ENCODE measurements at places on chromosomes 5 and 9.
A peak's percentile ranks its signal among the peaks of the same experiment; 100 is the strongest.

DNA sequence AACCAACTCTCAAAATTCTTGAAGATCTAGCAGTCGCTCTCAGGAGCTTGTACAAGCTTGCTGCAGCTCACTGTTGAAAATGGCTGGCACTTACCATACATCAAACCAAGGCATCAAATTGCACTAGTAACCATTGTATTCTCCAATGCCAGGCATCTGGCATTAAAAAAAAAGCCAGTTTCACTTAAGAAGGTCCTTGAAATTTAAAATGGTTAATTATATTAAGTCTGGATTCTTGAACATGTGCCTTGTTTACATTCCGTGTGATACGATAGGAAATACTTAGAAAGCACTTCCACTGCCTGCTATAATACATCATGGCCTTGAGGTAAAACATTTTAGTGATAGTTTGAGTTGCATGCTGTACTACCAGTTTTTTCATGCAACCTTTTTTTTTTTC is 300.7 kb downstream of the KDM4C start:
- DNase-seq: no peak

- peak; percentile 82 for DNase-seq
These were observed 1.6 kb downstream of the ZNF462 start for GRCh38 chr9:106864373-106865143.

GRCh38 chr5:69004676-69005075 is 89.1 kb upstream of the SLC30A5 start:
- DNase-seq: no peak

GRCh38 chr9:125343518-125344275 is 82.1 kb downstream of the GAPVD1 start:
- DNase-seq: peak; percentile 52

DNA sequence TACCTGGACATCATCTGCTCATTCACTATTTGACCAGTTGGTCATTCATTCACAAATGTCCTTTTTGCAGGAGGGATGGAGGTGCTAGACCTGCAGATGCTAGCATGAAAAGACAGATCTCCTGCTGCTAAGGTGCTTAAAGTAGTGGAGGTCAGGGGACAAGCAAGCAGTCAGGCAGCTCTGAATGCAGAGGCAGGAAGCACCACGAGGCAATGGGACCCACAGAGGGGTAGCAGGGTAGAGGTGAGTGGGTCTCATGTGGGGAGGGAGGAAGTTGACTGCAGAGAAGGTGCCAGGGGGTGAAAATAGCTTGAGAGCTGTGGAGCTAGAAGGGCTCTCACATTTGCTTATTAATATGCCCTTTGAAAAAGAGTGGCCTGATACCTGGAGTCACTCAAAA is 25.2 kb downstream of the FXN start:
- DNase-seq: no peak

GRCh38 chr5:167730121-167730520 is 561.3 kb upstream of the WWC1 start:
- peak; percentile 43 for DNase-seq

DNA sequence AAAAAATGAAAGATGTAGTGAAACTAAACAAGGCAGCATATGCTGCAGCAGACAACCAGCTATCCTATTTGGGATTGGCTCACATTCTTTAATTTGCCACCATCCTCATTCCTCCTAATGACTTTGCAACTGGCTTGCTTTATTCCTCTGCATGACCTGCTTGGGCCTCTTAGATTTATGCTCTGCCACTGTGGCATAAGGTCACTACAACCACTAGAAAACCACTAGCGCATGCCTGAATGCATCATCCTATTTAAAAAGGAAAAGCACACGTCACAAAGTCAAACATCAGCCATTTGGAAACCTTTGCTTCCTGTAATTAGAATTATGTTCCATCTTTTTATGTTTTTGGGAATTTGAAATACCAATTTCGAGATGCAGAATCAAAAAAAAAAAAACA is 40.8 kb upstream of the CCDC152 start:
- no peak for DNase-seq

DNA sequence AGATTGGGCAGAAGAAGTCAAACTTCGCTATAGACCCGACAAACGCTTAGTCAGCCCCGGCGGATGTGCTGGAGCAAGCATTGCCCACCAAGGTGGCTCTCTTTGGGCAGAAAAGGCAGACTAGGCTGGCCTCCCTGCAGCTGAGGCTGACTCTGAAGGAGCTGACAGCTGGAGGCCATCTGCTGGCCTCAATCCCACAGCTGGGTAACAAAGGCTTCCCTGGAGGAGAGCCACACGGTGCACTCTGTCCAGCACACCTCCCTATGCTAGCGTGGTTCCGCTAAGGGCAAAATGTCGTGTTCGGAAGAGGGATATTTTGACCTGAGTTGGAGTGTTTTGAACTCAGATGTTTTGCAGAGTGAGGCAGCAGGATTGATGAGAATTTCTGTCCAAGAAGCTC is 103.5 kb upstream of the PTCH1 start:
- no peak for DNase-seq

DNA sequence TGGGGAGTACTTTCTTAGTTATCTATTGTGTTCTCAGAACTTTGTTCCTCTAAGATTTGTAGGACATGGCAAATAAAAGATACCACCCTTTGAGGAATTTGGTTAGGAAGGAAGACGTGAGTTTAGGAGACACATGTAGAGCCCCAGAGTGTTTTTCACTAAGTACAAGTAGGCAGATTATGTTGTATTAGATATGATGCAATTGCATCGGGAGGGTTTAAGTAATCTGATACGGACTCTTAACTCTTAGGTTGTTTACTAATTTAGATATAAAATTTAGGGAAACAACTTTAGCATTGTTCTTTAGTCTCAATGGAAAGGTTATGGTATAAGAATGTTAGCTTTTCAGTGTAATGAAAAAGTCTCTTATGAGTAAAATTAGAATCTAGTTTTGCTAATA is 84.4 kb downstream of the TRIO start:
- DNase-seq: no peak

DNA sequence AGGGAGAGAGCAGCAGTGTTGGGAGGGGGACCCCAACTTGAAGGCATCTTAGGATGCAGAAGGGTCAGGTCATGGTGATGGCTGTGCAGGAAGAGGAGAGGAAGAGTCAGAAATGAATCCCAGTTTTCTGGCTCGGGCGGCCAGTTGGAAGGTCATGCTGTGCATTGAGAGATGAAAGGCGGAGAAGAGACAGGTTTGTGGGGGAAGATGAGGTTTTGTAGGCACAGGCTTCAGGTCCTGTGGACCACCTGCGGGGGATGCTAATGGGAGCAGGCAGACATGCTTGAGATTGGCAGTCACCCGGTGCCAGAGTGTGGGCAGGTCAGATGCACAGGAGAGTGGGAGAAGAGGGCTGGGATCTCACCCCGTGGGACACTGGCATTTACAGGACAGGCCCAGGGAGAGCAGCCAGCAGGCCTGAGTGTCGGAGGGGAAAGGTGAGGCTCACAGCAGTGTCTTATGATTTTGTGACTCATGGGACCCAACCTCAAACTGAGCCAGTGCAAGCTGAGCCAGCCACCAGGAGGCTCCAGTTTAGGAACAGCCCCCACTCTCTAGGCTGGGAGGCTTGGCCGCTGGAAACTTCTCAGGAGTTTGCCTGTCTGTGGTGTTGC is 17.5 kb downstream of the STXBP1 start:
- DNase-seq: no peak

DNA sequence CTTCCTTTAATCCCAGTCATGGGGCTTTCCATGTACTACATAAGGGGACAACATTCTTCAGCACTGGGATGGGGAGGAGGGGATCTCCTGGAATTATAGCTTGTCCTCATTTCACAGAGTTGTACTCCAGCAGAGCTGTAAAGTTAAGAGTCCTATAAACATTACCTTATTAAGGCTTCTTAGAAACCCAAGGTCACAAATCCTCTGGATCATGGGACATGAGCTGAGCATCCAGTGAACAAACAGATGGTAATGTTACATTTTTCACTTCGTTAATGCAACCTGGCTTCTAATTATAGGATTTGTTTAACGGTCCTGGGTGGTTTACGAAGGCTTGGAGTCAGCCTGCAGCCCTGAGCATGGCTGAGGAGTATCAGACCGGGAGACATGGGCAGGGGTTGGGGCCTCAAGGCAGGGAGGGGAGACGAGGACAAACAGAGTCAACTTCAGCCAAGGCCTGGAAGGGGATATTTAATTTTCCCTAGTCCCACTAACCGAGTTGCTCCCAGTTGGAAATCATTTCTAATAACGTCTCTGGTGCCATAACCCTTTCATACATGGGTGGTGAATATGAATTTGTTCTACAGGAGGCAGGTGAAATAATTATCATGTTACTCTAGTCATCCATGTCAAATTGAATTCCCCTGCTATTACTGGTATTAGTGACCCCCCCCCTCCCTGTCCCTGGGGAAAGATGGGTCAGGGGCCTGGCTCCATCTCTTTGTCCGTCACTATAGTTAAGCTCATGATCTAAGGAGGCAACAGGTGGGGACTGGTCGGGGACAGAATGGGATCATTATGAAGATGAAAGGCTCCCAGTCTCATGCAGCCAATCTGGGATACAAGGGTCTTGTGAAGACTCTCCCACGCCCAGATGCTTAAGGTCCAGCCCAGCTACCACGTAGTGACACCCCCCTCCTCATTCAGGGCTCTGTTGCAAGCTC is 10.7 kb upstream of the IL17B start:
- DNase-seq: no peak

DNA sequence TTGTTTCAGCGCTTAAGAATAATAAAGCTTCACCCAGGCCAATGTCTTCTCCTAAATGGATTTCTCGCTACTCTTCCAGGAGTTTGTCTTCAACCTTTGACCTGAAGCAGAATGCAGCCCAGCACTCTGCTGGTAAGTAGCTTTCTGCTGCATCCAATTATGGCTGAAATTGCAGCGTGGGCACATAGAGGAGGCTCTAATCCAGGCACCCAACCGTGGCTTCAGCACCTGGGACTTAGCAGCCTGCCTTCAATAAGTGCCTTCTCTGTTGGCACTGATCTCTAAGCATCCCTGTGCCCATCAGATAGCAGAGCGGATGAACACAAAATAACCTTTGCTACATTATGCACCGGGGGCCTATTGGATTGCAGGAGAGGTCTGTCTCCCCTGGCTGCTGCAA is 105.2 kb downstream of the TRIM32 start:
- no peak for DNase-seq

DNA sequence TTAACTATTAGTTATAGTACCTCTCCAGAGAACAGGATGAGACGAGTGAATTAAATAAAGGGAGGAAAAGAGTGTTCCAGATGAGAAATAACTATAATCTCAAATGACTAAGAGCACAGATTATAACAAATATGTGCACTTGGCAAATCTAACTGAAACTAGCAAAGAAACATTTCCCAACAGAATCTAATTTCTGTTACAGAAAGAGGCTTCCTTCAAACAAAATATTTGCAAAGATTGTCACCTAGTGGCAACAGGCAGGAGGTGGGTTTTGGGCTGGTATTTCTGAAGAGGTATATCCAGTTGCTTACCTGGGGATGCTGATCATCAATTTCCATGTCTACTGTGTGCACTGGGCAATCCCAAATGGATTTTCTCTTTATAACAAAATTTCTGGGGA is 5.6 kb upstream of the SPDL1 start:
- DNase-seq: no peak

GRCh38 chr5:151097061-151097460 is 16.2 kb upstream of the TNIP1 start:
- no peak for DNase-seq

All from RKO (cell line).